Stimulated activated CD4-positive, alpha-beta T cell treated with anti-CD3 and anti-CD28 coated beads, Interleukin-15, amount 100 ng/mL, for 1 hour (primary cell): ENCODE measurements at places on chromosomes 2 and 18.

DNA sequence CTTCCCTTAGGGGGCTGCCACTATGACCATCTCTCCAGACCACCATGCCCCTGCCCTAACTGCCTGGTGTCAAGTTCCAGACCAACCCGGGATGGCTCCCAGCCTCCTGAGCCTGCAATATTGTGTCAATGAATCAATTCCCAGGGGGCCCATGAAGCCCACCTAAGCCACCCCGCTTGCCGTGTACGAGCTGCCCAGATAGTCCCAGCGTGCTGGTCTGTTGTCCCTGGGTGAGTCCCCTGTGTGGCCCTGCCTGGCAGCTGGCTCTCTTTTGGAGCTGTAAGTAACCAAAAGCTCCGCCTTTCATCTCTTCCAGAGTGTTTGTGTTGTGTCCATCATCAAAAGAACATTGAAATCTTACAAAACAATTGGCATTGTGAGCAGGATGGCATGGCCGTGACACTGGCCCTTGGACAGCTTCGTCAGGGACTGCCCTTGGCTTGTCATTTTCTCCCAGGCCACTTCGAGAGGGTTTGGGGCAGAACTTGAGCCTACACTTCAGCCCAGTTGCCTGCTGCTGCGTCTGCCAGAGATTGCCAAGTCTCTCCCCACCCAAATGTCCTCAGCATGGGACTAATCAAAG lies 11.3 kb upstream of the MAL start:
- no peak for DNase-seq

- DNase-seq: no peak
Measured at GRCh38 chr18:58299936-58300335, 255.9 kb downstream of the NEDD4L start.

GRCh38 chr2:189657867-189658266 lies 3.4 kb upstream of the ASNSD1 start:
- DNase-seq: no peak

DNA sequence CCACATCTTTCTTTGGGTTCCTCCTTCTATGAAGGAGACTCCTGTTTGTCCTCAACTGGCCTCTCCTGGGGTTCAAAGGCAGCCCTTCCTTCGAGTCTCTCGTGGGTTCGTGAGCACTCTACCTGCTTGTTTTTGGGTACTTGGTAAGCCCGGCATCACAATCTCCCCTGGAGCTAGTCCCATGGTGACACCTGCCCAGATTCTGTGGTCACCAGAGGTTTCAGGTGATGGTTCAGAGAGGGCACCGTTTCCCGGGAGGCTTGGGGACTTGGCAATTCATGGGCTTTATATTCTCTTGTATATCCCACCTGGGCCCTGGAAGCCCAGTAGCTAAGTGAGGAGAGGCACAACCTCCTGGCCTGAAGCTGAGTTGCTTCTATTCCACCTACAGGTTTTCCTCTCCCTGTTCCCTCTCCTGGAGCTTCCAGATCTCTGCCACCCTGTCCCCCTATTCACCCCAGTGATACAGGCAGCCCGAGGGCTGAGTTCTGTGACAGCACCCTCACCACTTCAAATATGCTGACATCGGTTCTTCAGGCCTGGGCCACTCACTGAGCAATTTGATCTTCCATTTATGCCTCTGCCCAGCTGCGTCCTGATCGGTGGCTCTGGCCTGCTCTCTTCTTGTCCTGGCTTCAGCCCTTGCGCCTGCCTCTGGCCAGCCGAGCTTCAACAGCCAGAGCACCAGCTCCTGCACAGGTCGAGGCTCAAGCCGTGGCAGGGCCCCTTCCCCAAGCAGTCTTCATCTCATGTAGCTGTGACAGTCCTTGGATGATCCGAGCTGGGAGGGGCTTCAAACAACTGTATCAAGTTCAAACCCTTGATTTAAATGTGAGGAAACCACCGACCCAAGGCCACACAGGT lies 91.5 kb downstream of the MSH2 start:
- DNase-seq: no peak

DNA sequence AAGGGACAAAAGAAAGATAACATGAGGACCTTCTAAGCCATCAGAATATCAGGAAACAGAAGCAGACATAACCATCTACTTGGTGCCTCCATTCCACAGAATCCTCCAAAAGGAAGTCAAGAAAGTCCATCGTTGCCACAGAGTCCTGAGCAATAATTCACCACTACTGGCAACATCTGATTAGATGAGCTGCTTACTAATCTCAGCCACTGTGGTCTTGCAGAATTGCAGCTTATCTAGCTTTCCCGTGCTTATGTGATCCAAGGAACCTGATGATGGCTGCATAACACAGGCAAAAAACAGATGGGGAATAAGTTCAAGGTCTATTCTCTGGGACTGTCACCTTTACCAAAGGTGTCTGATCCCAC lies 278.5 kb downstream of the AFF3 start:
- DNase-seq: no peak

DNA sequence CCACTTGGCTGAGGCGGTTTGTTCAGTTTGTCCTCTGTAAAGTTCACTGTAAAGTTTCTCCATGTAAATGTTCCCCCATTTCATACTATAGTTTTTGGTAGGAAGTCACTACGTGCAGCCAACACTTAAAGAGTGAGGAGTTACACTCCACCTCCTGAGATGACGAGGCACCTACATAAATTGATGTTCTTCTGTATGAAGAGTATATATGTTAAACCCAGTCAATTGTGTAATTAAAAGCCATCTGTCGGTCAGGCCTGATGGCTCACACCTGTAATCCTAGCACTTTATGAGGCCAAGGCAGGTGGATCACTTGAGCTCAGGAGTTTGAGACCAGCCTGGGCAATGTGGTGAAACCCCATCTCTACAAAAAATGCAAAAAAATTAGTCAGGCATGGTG lies 7.6 kb downstream of the PIGN start:
- DNase-seq: no peak

GRCh38 chr2:234231460-234231859 lies 181.0 kb downstream of the SPP2 start:
- no peak for DNase-seq

- no peak for DNase-seq
Measured at GRCh38 chr2:186129767-186130581, 356.1 kb upstream of the ZC3H15 start.

DNA sequence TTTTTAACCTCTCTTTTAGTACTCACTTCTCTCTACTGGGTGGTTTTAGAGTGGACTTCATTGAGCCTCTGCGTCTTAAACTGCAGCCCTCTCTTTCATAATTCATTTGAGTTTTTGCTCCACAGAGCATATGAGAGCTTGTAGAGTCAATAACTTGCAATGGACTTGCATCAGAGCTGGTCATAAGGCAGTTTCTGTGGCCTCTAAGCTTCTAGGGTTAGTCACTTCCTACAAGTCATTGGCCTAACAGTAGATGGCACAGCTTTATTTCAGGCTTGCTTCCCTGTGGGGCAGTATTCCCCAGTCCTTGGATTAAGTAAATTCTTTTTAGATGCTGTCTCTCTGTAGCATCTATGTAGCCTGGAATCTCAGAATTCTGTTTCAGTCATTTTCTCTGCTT lies 1435.7 kb downstream of the LRP1B start:
- no peak for DNase-seq

- no peak for DNase-seq
Measured at GRCh38 chr2:145806546-145806945, 1286.6 kb upstream of the ZEB2 start.

- DNase-seq: no peak
Measured at GRCh38 chr18:74994502-74995418, 214.2 kb downstream of the PTGR3 start.

DNA sequence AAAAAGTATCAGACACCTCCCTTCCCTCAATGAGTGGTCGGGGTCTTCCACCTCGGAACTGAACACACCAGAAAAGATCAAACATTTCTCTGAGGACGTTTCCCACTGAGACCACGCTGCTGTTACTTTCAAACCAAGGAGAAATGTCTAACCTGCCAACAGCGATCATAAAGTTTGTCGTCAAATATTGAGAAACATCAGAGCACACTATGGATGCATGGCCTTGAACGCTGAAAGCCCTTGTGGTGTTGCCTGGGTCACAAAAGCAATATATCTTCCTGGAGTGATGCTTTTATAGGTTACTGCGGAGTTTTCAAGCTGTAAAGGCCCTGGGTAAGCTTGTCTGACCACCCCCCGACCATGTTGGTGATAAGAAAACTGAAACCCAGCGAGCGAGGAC lies 70.2 kb upstream of the ID2 start:
- no peak for DNase-seq

DNA sequence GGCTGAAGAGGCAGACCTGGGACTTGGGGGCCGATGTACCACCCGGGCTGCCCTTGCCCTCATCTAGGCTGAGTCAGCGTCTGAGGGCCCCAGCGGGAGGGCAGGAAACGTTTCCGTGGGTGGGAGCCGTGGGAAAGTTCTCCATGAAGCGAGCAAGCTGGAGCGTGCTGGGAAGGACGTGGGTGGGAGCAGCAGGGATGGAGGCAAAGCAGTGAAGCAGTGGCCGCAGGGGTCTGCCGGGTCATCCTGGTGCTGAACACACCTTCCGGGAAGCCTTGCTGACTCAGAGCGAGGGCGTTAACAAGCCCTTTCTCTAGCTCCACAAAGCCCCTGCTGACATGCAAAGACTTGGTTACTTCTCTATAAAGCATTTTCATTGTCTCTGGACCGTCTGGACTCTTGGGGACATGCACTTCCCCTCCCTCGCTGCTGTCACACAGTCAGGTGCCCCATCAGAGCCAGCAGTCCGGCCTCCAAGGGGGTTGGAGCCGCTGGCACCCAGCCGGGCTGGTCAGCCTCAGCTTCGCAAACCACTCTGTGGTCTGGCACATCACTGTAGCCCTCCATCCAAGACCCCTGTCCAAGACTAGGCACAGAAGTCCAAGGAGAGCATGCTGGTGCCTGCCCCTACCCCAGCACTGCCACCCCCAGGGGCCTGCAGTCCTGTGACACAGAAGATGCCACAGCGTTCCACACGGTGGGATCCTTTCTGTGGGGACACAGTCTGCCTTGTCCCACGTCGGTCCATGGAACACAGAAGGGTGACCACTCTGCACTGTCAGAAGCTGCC lies 115.1 kb upstream of the GPC1 start:
- DNase-seq: no peak

GRCh38 chr2:216300906-216301305 lies 71.4 kb downstream of the MARCHF4 start:
- DNase-seq: no peak

DNA sequence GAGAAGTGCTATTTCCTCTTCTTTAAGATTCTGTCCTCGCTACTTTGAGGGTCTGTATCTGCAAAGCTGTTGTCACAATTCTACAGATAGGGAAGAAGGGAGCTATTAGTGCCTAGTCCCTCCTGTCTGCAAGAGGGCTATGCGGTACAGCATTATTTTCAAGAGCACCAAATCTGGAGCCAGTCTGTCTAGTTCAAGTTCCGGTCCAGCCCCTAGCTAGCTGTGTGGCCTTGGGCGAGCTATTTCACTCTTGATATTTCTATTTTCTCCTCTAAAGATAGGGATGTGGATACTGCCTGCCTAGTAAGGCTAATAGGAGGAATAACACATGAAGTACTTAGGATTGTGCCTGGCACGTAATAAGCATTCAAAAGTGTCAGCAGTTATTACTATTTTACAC lies 272.4 kb downstream of the KCNE4 start:
- no peak for DNase-seq

DNA sequence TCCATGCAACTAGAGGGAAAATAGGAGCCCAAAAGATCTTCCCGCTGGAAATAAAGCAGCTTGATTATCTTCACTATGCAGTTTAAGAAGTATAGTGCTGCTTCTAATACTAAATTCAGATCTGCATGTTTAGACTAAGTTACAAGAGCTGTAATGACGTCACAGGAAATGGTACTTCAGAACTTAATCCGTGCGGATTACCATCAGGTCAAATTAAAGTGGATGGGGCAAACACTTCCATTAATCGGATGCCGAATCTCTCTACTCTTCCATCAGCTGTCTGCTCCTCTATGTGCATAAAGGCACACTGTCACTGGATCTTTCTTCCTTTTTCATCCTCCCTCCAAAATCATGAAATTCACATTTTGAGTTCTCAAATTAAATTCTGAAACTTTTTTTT lies 52.6 kb downstream of the TRAPPC12 start:
- no peak for DNase-seq

DNA sequence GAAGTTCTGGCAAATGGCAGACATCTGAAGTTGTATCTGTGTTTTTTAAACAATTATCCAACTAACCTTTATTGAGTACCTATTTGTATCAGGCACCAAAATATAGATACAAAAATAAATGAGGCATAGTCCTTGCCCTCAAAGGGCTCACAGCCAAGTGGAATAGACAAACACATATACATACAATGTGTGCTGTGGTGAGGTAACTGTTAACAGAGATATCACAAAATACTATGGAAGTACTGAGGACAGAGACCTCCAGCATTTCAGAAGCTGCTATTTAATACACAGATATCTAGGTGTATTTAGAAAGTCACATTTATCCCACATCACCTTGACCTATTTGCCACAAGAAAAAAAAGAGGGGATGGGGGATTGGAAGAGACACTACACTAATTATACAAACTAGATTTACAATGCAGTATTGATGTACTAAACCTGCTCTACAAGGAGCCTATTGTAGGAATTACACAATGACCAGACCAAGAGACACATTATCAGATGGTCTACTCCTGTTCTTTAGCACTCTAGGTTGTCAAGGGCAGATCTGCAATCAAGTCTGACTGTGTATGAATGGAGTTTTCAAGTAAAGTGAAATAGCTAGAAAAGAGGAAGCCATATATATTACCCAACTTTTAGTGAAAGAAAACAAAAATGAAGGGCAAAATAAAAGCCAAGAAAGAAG lies 62.2 kb downstream of the SPIRE1 start:
- no peak for DNase-seq

GRCh38 chr2:189124175-189124574 lies 55.4 kb downstream of the COL5A2 start:
- no peak for DNase-seq

DNA sequence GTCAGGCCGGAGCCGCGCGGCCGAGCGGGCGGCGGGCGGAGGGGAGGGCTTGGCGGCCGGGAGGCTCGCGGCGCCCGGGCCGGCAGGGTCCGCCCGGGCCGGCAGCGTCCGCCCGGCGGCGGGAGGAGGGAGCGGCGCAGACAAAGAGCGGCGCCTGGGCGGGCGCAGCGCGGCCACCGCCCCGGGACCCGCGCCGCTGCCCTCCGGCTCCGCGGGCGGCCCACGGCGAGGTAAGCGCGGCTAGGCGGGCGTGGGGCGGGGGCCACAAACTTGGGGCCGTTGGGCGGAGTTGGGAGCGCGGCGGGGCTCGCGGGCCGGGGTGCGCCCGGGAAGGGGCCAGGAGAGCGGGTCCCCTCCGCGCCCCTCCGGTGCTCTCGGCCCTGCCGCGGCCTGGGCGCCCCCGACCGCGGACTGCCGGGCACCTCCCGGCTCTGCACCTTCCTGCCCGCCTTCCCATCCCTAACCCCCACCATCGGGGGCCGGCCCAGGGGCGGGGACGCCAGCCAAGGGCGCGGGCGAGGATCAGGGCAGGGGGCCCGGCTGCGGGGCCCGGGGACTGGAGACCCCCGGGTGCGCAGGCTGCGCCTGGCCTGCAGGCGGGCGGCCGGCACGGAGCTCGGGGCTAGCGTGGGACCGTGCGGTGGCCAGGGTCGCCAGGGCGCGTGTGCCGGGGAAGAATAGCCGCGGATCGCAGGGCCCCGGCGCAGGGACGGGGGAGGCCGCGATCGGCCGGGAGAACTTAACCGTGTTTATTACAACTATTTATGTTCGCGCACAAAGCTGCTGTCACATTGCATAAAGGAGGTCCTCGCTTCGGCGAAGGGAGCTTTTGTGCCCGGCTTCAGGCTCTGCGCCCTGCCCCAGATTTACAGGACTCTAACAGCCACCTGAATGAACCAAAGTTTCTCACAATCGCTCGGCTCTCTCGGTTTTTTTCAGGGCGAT lies at the start of gene NCK2:
Gene NCK2 (plus strand): TSS at position 4 of the 945 bp plus-strand sequence. CDS start 110,152 bp downstream, outside the sequence.
- no peak for DNase-seq
